Fibroblast of villous mesenchyme (primary cell): ENCODE measurements at places on chromosomes 11 and 22.

GRCh38 chr22:31647066-31647465 is 14.9 kb downstream of the PISD start:
- DNase-seq: no peak

GRCh38 chr22:44231233-44231632 is 50.5 kb downstream of the PARVG start:
- DNase-seq: no peak

DNA sequence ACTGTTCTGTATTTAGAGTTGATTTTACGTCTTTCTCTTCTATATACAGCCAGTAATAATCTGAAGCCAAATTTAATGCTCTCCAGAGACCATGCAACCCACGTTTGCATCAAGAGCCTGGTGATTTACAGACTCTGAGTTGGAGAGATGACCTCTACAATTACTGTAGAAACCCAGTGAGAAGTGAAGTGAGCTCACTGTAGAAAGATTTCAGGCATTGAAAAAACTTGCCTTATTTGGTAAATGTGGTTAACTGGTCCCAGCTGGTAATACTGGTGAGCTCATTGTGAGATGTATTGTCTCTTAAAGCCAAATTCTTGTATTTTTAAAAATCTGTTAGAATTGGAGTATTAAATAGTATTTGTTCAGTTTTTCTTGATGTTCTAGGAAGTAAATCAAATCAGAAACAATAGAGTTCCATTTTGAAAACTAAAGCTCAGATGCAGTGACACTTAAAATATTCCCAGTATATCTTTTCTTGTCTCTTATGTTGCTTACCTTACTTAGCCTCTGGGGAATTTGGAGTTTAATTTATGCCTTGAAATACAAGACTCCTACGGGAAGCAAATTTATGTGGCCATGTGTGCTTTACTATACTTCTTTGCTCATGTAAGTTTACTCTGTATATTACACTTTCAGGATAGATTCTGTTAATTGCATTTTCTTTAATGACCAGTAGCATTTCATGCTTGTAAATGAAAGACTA is 189.9 kb downstream of the ARHGAP42 start:
- DNase-seq: peak; percentile 97

DNA sequence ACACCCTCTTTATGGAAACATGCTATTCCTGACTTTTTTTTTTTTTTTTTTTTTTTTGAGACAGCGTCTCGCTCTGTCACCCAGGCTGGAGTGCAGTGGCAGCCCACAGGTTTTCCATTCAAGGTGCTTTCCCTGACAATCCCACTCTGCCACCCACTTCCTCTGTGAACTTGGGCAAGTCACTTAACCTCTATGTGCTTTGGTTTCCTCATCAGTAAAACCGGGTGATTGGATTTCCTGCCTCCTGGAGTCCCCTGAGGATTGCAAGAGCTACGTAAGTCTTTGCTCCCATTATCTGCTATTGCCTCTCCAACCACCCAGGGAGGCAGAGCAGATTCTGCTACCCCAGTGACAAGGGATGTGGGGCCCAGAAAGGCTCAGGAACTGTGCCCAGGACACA is 54.1 kb downstream of the CELSR1 start:
- DNase-seq: no peak

DNA sequence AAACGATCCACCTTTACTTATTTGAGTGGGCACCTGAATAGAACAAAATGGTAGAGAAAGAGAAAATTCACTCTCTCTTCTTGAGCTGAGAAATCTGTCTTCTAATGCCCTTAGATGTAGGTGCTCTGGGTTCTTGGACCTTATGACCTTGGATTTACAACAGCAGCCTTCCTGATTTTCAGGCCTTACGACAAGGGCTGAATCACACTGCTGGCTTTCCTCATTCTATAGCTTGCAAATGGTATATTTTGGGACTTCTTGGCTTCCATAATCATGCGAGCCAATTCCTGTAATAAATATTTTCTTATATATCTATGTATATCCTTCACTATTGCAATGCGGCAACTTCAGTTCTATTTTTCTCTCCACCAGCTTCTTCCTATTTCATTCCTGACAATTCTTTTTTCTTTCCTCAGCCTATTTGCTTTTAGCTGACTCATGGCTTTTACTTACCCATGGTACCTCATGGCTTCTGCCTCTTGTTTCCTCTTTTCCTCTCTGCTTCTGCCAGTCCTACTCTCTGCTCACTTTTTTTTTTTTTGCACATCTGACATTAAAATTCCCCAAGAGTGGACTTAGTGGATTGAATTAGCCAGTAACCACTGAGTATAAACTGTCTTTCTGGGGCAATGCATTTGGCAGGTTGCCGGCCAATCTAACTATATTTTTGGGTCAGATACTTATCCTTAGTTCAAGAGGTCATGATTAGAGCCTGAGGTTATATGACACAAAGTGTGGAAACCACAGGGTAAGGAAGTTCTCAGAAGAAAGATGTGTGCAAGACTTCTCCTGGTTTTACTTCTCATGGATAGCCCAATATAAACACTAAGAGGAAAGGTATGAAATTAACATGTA is 359.5 kb downstream of the TMEM135 start:
- no peak for DNase-seq

GRCh38 chr11:3123761-3124733 is 41.1 kb downstream of the OSBPL5 start:
- peak; percentile 95 for DNase-seq

DNA sequence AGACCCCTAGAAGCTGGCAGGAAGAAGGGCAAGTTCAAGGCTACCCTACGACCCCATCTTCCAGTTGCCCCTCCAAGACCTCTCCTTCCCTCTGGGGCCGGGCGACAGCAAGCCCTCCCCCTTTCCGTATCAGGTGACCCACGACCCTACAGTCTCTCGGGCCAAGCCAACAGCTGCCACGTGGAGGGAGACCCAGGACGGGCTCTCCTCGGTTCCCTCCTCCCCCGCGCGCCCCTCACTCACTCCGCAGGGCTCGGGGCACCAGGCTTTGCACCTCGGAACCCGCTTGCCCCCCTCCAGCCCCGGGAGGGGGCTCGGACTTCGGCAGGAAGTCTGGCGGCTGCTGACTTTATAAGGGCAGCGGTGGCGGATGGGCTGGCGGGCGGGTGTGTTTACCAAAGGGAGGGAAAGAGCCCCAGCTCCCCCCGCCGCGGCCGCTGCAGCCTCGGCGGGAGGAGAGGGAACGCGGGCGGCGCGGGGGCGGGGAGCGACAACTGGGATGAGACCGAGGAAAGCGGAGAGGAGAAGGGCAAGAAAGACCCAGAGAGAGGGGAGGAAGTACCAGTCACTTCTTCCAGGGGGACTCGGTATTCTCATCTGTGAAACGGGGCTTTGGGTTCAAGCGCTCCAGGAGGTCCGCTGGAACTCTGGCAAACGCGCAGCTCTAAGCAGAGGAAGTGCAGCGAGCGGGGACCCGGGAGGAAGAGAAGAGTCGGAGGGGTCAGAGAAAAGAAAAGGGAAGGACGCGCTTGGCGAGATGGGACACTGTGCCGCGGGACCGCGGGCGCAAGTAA is 767 bp downstream of the SLC43A1 start:
- DNase-seq: peak; percentile 48

GRCh38 chr11:113138731-113139130 is 175.7 kb upstream of the TTC12 start:
- DNase-seq: no peak

- no peak for DNase-seq
Observed at GRCh38 chr22:43476341-43476740, 64.5 kb downstream of the MPPED1 start.

DNA sequence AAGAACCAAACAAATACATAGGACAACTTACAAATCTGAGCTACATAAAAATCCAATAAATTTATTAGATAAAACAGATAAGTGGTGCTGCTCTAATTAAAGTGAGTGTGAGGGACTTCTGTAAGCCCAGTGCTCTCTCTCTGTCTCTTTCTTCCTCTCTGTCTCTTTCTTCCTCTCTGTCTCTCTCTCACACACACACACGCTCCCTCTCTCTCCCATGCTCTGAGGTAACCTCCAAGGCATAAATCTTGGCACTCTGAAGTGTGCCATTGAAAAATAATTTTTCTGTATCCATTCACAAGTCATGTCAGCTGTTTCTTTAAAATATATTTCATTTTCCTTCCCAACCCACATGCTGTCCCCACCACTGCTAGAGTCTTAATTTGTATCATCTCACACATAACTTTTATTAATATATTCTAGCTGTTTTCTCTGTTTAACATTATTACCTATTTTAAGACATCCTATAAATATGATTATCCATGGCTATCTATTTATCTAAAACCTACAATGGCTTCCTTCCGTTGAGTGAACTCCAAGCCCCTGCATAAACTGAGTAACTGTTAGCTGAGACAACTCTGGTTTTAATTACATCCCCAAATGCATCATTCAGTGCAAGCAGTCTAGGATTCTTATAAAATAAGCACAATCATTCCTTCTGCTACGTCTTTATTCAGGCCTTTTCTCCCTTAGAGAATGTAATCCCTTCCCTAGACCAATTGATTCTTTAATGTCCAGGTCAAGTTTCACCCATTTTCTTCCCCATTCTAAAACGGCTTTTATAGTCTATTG is 57.4 kb upstream of the SLC5A12 start:
- DNase-seq: no peak

DNA sequence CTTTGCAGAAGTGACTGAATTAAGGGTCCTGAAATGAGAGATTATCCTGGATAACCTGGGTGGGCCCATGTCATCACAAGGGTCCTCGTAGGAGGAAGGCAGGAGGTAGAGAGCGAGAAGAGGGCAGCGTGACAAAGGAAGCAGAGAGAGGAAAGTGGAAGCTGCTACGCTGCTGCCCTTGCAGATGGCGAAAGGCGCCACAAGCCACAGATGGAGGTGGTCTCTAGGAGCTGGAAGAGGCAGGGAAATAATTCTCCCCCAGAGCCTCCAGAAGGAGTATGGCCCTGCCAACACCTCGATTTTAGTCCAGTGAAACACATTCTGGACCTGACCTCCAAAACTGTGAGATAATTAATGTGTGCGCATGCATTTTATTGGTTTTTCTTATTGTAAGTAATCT is 13.4 kb downstream of the TMEM184B start:
- DNase-seq: no peak

DNA sequence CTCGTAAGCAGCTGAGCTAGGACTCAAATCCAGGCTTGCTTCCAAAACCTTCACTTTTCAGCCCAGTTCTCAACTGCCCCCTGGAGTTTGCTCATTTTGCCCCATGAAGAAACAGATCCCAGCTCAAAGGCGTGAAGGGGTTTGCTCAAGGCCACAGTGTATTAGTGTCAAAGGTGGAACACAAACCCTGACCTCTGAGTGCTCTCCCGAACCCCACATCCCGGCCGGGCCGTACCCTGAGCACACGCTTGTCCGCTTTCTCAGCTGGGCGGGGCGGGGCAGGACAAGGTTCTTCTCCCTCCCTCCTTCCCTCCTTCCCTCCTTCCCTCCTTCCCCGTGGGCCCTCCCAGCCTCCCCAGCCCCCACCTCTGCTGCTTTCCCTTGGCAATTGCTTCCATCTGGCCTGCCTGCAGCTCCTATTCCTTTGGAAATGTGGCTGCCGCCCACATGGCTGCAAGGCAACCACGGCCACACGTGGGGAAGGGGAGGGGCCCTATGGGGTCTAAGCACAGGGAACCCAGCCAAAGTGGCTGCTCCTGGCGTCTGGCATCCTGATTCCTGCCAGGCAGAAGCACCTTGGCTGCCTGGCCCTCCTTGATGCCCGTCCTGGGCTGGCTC is 4.1 kb downstream of the ST3GAL4 start:
- peak; percentile 71 for DNase-seq

DNA sequence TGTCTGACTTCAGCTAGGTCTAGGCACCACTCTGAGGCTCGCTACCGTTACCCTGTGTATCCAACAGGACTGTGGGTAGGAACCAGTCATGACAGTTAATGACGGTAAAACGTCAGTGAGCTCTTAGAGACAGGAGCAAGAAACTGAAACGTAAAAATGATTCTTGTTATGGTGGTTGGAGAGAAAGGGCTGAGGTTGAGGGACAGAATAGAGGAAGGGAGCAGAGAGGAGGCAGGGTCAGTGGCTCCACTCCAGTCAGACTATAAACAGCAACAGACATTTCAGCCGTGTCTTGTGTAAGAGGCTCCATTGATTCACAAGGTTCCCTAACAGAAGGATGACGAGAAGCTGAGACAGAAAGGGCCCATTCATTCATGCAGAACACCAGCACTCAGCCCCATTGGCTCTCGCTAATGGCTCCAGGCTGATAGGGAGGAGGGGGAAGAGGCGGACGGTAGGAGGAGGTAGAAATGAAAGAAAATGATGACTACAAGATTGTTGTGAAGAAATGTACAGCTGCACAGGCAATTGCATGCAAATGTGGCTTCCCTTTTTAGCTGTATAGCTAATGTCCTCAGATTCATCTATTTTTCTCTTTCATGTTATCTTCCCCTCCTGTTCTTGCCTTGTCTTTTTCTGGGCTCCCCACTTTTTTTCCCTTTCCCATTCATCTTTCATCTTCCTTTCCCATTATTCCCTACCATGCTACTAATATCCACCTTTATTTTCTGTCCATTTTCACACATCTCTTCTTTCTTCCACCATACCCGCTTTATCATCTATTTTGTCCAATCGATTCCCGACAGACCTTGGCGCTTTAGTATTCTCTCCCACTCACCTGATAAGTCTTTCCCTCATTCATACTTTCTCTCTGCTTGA is 34.3 kb downstream of the ETS1 start:
- DNase-seq: peak; percentile 70

GRCh38 chr11:9606809-9607510 is 33.5 kb downstream of the WEE1 start:
- DNase-seq: no peak

GRCh38 chr11:123567466-123567865 is 87.0 kb downstream of the SCN3B start:
- DNase-seq: no peak

DNA sequence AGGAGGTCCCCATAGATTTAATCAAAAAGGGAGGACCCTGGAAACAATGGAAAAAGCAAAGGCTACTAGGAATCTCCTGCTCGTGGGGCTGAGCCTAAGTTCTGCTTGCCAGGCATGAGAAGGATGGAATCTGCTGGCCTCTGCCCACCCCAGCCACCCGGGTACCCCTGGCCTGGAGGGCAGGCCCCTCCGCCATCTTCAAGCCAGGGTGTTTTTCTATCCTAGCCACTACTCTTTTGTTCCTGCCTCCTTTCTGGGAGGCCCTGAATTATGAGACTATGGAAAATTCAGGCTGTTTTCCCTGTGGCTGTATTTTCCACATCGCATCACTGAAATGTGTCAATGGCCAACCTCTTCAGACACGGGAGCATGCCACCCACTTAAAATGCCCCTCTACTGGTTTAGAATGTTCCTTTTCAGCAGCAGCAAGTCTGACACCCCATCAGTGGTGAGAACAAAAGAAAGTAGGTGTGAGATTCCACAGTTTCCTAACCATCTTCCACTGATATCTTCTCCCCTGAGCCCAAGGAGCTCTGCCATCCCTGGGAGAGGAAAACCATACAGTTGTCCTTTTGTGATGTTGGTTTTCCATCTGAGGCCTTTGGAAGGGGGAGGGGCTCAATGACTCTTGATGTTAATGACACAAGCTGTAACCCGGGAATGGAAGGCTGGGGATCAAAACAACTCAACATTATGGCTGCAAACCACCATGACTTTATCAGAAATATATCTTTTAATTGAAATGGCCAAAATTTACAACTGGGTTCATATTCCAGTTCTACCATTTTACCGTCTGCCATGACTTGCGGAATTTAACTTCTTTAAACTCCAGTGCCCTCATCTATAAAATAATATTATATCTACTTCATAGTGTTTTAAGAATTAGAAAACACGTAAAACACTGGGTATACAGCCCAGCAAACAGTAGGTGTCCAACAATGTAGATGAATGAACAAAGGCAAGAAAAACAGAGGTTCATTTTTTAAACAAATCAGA is 22.2 kb downstream of the DKK3 start:
- DNase-seq: no peak
